ENCODE measurements at places on chromosomes 7 and 10.

DNA sequence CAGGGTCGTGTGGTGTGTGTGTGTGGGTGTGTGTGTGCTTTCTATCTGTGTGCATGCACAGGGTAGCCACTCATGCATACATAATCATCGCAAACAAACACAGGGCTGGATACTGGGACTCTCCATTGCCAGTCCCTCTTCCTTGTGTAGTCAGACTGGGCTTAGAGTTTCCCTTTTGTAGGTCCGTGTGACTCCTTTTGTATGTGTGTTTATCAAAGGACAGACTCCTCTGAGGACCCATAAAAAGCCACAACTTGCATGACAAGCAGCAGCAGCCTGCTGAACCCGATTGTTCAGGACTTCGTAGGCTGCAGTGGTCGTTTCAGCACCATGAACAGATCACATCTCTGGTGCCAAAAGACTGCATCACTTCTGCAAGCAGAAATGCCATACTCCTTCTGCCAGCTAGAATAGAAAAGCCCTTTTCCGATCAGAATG is 895 bp downstream of the VSTM2A start:
- no peak for DNase-seq

- no peak for DNase-seq
Measured at GRCh38 chr10:132916421-132916841, 25.9 kb downstream of the CFAP46 start.

DNA sequence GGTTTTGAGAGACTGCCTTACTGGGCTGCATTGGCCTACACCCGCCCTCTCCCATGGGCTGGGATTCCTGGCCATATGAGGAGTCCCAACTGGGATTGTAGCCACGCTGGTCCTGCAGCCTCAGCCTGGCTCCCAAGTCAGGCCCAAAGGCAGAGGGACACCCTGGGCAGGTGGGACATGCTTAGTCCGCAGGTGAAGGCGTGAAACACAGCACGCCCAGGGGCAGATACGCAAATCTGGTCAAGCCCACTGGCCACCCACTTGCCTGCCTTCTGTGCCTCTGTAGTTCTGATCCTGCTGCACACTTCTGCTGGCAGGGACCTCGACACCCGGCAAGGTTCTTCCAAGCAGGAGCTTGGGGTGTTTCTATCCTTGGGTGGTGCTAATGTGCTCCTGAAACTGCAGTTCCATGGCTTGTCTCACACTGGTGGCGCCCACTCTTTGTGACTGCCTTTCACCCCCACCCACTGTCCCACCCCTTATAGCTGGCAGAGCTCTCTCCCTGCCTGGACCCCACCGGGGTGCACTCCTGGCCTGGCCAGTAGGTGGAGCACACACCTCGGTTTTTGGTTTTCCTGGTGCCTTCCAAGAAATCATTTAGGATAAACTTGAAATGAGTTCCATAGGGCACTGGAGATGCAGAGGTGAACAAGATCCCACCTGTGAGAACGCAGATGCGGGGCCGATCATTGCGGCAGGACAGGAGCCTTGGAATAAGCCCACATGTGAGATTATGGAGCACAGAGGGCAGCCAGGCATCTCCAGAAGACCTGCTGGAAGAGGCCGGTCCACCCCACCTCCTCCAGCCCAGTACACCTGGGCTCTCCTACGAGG is 47.9 kb downstream of the MKI67 start:
- DNase-seq = peak; percentile 39

- DNase-seq = no peak
Measured at GRCh38 chr7:5226921-5227785, 37.1 kb downstream of the WIPI2 start.

DNA sequence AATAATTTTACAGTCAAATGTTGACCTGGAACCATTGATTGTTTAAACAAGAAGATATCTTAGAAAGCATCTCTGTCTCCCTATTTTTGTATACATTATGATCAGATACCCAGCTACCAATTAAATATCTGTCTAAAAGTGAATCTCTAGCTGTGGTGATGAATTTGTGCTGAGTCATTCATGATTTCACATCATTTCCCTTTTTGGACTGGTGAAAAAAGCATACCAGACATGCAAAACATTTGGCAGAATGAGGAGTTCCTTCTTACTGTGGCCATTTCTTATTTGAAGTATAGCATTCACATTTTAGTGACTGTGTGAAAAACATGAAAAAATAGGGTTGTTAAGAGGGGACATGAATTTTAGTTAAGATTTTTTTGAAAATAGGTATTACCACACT is 98.0 kb upstream of the GATA3 start:
- no peak for DNase-seq

DNA sequence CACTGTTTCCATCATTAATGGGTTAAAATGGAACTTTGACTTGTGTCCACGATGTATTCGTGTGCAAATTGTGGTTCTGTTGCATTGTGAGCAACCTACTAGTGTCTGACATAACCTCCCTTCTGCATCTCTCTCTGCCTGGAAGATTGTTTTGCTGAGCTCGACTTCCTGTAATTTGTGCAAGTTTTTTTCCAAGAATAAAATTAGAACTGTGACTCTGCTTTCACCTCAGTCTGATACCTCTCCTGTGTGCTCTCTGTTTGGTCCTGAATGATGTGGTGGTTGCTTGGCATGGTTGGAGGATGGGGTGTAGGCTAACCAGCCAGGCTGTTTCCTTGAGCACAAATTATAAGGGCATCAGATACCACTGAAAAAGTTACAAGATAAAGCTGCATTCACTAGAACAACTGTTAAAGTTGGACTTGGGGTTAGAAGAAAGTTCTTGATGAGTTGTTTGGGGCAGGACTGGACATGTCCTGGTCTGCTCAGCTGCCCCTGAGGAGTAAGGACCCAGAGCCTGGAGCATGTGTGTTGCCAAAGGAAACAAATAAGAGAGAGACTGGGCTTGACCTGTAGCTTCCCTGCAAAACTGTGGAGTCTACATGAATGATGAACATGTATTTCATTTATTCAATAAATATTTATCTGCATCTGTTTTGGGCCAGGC is 1.9 kb upstream of the VOPP1 start:
- peak; percentile 50 for DNase-seq

DNA sequence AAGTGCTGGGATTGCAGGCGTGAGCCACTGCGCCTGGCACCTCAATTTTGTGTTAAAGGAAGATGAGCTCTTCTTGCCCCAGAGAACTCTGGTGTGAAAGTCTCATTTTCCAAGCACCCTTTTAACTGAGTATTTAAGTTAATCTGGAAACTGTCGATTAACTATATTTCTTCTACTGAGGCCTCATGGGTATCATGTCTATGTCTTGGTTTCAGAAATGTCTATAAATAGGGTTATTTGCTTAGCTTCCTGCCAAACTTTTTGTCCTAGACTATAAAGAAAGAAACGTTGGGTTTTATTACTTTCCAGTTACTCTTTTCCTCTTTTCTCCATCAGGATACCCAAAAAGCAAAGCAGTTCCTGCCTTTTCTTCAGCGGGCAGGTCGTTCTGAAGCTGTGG is 102.4 kb downstream of the LRRC4 start:
- DNase-seq = no peak

GRCh38 chr10:114487815-114488536 is 83.7 kb upstream of the AFAP1L2 start:
- DNase-seq = no peak

- no peak for DNase-seq
Measured at GRCh38 chr10:78575400-78575799, 493.4 kb upstream of the ZMIZ1 start.

DNA sequence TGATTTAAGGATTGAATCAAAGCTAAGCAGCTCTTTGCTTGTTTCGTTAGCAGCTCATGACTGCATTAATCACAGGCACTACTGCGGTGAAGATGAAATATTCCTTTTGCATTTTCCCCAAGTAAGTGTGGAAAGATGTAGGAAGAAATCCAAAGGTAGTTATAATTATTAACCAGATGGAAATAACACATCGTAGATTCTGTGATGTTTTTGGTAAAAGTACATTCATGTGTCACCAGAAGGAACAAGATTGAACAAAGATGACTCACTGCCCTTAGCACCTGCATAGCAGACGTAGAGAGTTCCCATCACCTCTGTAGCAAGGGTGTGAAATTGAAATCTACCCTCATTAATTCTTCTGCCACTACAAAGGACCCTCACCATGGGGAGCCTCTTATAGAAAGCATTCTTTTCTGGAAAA is 37.1 kb downstream of the SMURF1 start:
- DNase-seq = no peak

GRCh38 chr7:5452937-5453540 is 29.4 kb upstream of the TNRC18 start:
- DNase-seq = no peak

- no peak for DNase-seq
Measured at GRCh38 chr10:121137533-121137932, 286.4 kb downstream of the WDR11 start.

DNA sequence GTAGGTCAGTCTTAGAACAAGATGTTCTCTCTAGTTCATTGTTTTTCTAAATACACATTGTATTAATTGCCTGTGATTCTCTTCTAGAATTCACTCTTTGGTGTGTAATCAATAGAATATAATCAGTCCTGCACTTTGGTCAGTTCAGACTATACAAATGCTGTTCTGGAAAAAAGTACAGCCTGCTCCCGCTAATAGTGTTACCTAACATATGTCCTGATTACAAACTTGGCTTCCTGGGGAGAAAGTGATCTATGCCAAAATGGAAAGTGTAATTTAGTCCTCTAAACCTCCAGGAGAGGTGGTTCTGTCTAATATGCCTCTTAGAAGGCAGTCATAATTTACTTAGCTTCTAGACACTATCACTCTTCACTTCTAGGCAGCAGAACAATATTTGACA is 215.5 kb downstream of the SEMA3D start:
- DNase-seq = no peak

DNA sequence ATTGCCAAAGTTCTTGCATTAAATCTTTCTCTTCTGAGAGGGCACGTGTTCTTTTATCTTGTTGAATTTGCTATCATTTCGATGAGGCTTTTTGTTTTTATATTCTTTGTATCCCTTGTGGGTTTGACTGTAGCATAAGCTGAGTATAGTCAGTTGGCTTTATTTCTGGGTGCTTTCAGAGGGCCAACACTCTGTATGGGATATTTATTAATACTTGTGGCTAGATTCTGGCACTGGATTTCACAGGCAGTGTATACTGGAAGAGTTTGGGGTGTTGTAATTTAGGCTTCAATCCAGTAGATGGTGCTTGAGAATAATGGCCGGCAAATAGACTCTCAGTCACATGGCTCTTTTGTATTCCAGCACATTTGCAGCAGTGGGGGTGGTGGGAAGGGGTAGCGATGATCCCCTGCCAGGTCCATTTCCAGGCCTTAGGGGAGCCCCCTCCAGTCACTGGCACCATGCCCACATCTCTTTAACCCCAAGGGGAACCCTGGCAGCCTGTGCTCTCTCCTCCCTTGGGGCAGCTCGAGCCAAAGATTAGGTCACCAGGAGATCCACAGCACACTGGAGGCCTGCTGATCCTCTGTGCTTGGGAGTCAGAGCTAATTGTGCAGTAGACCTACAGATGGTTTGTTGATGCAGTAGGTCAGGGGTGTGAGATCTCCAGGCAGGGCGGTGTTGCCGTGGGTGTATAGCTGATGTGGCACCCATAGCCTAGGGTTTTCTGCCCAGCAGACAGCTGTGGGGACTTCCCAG is 81.8 kb downstream of the PTPN20 start:
- DNase-seq = no peak

DNA sequence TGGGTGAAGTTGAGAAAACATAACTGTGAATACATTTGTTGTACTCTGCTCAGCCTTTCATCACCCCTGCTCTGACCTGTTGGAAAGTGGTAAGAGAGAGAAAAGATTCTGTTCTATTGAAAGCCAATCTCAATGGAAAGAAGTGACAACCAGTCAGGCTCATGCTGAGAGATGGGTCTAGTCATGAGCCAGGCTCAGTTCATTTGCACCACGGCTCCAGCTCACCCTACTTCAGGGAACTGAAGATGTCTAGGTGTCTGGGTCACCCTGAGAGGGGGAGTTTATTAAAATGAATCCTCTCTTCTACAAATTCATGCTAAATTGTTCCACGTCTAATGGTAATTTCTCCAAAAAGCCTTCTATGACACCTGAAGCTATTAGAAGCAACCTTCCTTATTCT is 12.1 kb upstream of the FAS start:
- no peak for DNase-seq

GRCh38 chr10:62172465-62172864 is 96.2 kb downstream of the RTKN2 start:
- no peak for DNase-seq

- DNase-seq = no peak
Measured at GRCh38 chr7:101919363-101920115, 102.1 kb downstream of the CUX1 start.

DNA sequence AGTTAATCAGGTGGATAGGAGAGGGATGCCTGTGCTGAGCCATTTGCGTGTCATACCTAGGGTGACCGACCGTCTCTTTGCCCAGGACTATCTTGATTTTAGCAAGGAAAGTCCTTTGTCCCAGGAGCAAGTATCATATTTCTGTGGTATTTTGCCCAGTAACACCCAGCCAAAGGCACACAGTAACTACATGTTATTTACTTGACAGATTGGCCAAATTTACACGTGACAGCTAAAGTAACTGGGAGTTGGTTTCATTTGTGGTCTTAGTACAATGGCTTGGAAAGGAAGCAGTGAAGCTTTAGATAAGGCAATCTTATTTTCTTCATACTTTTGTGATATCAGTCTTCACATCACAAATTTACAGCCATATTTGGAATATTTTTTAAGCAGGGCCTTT is 142.1 kb downstream of the JCAD start:
- no peak for DNase-seq

- no peak for DNase-seq
Measured at GRCh38 chr10:45023426-45023825, 22.7 kb downstream of the ZNF22 start.

- DNase-seq = no peak
Measured at GRCh38 chr7:24419511-24419910, 135.5 kb downstream of the NPY start.

GRCh38 chr7:117807676-117808075 is 65.6 kb downstream of the CTTNBP2 start:
- no peak for DNase-seq

- DNase-seq = no peak
Measured at GRCh38 chr7:157664034-157664433, 327.2 kb downstream of the DNAJB6 start.

GRCh38 chr10:86691333-86692022 is 23.2 kb downstream of the LDB3 start:
- no peak for DNase-seq

DNA sequence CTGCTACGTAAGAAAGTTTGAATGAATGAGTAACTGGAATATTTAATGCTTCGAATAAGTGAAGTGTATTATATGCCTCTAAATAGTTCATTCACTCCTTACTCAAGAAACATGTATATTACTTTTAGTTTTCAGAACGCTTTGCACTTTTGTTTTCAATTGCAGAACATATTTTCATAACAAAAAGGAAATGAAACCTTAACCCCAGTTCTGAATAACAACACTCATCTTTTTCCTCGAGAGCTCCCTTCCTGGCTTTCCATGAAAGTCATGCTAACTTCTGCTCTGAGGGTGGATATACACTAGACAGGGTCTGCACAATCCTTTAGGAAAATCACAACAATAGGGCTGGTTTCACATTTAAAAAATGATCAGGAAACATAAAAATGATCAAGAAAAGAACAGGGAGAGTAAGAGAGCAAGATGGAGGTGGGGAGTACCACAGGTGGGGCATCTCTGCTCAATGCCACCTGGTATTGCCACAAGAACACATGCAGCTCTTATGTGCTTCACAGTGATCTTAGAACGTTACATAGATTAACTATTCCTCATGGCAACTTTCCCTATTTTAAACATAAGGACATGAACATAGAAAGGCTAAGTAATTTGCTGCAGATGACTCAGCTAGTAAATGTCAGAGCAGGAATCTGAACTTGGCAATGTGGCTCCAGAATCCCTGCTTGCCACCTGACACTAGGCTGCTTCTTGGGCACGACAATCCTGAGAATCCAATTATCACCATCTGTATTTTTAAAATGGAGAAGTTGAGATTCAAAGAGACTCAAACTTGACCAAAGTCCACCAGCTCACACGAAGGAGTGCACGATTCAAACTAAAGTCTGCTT is 219.5 kb upstream of the AOAH start:
- DNase-seq = no peak

Measured in activated CD4-positive, alpha-beta T cell treated with anti-CD3 and anti-CD28 coated beads, Interleukin-2, amount 10 ng/mL, durations not matched to agents 7 days and 5 days (primary cell).